KBM-7 (cell line): ENCODE measurements at places on chromosomes 5 and 9.
A peak's percentile ranks its signal among the peaks of the same experiment; 100 is the strongest.

DNA sequence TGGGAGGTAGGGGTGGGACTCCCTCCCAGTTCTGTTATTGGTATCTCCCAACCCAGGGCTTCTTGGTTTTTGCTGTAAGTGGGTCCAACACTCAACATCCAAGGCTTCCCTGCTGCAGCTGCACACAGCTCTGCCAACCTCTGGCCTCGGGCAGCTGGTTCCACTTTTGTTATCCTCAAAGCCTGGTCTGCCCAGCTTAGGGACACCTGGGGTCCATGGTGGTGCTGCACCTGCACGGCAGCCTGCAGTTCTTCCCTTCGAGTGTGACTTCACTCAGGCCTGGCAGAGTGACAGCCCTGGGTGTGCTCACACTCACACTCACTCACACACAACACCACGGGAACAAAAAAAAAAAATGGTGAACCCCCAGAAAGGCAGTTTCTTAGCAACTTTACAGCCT, 15.3 kb upstream of the SAP30L start:
- DNase-seq: no peak

DNA sequence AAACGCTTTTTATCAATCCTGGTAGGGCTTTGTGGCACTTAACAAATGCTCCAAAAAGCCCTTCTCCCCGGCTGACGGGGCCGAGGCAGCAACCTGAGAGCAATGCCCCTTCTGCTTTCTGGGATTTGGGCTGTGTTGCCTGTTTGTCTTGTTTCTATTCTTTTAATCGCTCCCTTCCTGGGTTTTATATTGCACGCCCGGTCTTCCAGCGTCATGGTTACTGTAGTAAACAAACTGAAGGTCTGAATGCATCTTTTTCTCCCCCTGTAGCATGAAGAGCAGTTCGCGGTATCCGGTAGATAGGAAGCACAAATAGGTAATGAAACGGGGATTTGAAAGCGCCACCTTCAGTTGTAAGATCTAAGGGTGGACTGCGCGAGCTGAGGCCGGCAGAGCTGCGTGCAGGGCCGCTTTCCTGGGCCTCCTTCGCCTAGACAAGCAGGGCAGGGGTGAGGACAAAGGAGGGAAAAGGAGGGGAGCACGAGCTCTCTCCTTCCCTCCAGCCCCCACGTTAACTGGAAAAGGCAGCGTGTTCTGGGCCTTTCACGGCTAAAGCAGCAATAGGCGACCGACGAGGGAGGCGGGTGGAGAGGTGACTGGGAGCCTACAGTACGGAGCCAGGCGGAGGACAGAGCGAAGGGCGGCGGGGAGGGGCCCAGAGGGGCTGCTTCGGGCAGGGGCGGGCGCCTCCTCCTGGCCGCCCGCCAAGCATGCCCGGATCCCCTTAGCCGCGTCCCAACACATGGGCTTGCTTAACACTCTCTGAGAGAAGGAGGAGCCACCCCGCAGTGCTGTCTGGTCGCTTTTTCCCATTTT, 49.3 kb upstream of the ZNF366 start:
- DNase-seq: no peak

DNA sequence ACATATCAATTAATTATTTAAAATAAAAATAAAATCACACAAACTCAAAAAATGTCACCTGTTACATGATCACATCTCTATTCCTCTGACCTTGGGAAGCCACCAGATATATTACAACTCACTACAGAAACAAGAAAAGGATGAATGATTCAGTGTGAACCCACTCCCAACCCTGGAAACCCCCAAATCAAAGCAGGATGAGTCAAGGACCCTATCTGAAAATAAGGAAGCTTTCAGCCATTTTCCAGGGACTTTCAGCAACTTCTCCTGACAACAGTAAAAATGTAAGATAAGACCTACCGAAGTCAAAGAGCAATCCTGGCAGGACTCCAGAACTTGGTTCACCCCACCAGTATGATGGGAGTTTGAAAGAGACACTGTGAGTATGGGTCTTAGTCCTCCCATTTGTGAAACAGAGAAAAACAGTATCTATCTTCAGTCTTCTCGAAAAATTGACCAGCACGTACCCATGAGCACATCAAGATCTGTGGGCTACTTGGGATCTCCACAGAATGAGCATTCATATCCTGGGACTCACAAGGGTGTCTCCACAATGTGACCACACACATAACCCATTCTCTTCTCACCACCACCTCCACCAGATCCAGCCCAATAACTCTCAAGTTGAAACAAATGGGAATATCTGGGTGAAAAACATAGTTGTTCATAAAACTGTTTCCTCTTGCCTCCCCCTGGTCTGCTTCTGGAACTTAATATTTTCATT, 9.9 kb downstream of the NRG2 start:
- no peak for DNase-seq

DNA sequence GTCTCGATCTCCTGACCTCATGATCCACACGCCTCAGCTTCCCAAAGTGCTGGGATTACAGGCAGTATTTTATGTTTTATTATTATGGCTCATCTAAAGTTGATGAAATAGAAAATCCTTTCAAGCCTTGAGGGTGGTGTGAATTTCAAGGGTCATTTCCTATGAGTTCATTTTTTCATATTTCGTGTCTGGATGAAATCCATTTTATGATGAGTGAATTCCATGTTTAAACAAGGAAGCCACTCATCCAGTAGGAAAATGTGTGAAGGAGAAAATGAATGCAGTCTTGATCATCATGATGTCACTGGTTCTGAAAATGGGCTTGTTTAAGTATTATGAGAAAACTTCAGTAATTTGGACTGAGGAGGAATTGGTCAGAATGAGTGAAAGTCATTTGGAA, 74.6 kb upstream of the ZSWIM6 start:
- no peak for DNase-seq

- peak; percentile 66 for DNase-seq
These were observed 23.3 kb downstream of the MCTP1 start for GRCh38 chr5:95261437-95262175.

GRCh38 chr9:76374783-76375559, 19.3 kb downstream of the RFK start:
- no peak for DNase-seq

- DNase-seq: no peak
These were observed 52.2 kb downstream of the ACTL7B start for GRCh38 chr9:108803428-108804065.

DNA sequence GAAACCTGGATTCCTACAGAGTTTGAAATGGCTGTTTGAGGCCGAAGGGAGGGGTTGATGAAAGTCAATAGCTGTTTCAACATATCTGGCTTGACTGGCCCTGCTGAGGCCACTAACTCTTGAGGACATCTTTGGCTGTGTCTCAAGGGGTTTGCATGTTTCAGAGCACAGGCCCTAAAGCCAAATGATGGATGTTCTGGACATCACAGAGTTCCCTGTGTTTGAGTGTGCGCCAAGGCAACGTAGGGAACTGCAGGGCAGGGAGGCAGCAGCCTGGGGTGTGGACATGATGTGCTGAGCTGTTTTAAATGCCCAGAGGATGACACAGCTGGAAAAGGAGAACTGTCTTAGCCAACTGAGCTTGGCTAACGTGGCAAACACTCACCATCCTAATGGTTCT, 89.6 kb downstream of the RAPGEF1 start:
- DNase-seq: no peak

GRCh38 chr5:138967791-138968448, 92.8 kb upstream of the LRRTM2 start:
- DNase-seq: no peak

DNA sequence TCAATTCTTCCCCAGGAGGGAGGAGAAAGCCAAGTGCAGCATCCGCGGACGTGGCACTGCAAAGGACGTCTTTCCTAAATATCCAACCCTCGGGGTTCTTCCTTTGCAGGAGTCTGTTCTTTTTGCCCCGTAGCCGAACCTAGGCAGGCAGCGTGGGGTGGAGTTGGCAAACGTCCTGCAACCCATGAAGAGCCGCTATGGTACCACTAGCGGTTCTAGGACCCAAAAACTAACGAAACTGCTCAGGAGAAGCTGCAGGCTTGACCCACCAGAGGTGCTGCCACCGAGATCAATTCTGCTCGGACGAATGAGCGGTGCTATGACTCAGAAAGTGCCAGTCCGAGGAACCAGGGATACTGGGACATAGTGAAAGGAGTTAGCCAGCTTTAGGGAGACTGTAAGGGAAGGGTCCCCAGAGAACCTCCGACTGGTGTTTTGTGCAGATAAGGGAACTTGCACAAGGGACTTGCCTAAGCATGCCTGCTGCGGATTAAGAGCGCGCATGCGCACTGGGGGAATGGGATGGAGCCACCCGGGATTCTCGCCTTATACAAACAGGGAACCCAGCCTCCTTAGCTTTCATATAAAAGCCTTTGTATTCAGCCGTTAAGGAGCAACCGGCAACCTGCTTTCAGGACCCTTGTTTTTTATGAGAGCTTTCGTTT, 32.7 kb downstream of the ANXA2R start:
- DNase-seq: peak; percentile 96

- DNase-seq: no peak
These were observed 99.0 kb upstream of the DAB2 start for GRCh38 chr5:39523821-39524220.

- DNase-seq: no peak
These were observed 10.4 kb downstream of the ZNF618 start for GRCh38 chr9:113886466-113886865.

DNA sequence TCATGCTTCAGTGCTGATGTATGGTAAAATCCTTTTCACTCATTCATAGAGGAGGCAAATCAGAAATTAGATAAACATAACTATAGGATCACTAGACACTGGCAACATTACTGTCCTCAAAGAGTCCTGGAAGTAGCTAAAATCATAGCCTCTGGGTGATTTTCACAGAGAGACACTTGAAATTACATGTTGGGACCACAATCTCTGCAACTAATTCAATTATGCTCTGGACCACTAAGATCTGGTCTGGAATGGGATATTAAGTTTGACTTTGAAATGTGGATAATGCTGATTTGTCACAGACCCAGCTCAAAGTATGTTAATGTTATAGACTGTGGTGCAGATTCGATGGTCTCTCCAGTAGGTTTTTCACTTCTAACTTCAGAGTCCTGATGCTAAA, 214.6 kb upstream of the CCNH start:
- no peak for DNase-seq

DNA sequence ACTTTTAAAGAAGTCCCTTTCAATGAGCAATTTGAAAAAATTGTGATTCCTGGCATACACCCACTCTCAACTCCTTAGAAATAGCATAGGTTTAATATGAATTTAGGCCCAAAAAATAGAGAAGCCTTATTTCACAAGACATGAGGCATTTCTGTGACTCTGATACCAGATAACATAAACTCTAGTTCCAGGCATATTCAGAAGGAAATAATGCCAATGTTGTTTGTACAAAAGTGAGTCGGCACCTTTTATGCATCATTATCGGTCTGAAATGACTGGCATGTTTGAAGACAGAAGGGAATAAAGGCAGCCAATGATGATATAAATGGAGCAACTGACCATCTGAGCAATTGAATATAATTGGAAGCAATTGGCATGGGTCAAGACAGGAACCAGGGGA, 19.4 kb upstream of the RECK start:
- DNase-seq: no peak

GRCh38 chr5:147752033-147752432, 30.5 kb downstream of the JAKMIP2 start:
- DNase-seq: no peak

DNA sequence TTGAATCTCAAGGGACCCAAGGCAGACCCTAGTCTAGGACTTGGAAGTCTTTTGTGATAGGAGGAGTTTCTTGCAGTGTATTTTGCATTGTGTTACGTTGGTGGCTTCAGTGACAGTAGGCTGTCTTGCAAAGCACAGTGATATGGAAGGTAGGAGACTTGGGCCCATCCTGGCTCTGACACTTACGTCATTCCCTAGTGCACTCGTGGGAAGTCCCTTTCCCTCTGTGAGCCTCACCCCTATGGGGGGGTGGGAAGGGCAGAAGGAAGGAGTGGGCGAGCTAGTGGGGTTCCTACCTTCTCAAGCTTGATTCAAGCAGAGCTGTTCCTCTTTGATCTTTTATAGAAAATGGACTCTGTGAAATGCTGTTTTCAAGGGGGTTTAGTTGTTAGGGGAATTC, 9.2 kb upstream of the TEX53 start:
- DNase-seq: no peak

GRCh38 chr5:39266442-39266841, 47.1 kb upstream of the FYB1 start:
- peak; percentile 50 for DNase-seq

DNA sequence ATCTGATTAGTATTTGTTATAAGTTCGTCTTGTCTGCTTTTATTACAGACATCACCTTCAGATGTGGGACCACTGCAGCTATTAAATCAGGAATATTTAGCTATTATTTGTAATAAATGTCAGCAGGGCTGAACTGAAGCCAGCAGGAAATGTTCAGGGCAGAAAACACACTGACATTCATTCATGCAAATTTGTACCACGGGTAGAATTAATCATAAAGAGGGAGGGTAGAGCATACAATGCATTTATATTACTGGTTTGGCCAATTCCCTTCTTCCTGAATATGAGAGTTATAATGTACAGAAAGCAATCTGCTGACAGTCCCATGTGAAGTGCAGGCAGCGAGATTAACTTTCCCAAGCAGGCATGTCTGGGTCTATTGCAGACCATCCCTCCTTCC, 117.3 kb upstream of the NUDT12 start:
- no peak for DNase-seq

GRCh38 chr9:104923740-104924139, 4.2 kb downstream of the ABCA1 start:
- DNase-seq: no peak

DNA sequence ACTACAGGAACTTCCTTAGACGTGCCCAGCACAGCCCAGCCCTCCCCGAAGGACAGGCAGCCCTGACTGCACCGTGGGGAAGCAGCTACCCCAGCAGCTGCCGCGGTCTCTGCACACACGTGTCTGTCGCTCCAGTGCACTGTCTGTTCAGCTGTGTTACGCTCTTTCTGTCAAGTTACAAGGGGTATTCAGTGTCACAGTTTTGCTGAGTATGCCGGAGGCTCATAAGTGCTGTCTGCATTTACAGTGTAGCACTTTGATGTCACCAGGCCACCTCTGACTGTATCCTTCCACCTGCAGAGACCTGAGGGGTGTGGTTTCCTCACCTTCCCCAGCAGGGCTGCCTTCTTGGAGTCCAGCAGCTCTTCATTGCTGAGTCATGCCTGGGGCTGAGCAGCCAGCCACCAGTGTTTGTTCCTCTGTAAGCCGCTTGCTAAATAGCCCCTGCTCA, 126.8 kb downstream of the EHMT1 start:
- peak; percentile 28 for DNase-seq

DNA sequence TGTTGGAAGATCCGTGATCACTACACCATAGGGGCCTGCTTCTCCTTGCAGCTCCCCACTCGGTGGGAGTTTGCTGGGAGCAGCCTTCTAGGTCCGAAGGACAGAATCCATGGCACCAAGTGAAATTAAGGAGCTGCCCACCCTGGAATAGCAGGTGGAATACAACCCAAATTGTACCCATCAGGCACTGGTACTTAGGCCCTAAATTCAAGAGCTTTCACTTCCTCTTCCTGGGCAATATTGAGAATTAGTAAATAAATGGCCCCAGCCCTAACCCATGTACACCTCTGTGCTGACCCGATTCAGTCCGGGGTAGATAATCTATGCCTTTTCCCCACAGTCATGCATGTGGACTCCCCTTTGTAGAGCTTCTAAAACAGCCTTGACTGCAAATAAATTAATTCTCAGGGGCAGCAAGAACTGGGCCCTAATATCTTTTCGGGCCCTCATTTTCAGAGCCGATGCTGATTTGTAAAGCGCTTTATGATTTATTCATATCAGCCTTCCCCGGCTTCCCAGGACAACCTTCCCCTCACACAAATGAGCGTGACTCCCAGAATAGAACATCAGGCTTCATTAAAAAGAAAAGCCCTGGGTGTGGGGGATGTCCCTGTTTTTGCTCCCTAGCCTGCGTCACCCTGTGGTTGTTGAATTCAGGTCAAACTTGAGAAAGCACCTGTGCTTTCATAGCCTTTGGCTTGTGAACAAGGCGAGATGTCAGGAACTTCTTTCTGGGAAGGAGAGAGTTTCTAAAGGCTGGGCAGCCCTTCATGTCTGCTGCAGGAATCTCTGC, 126.1 kb upstream of the TBC1D2 start:
- DNase-seq: no peak
